ENCODE measurements at places on chromosomes 12 and 14.

- no peak for DNase-seq
These were observed 2.0 kb upstream of the ATN1 start for GRCh38 chr12:6925540-6926279.

DNA sequence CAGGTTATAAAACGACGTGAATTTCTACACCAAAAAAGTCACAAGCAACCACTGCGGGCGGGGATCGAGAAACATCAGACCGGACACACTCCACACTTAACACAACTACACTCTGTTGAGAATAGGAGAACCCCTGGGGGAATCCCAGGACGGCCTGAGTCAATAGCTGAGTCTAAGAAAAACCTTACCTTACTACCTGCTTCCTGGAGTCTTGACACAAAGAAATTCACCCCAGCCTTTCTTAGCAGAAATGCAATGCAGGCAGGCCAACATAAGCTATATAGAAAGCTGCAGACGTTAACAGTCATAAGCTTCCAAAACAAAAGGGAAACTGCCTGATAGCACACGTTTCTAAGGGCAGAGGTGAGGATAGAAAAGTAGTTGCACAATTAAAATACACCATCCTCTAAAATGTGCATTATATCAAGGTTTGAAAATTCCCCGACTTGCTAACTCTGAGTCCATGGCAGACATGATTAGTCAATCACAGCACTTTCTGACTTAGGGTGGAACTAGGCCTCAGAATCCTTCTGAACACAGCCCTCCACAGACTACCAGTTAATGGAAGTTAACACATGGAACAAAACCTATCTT, 68.0 kb downstream of the CCDC88C start:
- peak; percentile 59 for DNase-seq

DNA sequence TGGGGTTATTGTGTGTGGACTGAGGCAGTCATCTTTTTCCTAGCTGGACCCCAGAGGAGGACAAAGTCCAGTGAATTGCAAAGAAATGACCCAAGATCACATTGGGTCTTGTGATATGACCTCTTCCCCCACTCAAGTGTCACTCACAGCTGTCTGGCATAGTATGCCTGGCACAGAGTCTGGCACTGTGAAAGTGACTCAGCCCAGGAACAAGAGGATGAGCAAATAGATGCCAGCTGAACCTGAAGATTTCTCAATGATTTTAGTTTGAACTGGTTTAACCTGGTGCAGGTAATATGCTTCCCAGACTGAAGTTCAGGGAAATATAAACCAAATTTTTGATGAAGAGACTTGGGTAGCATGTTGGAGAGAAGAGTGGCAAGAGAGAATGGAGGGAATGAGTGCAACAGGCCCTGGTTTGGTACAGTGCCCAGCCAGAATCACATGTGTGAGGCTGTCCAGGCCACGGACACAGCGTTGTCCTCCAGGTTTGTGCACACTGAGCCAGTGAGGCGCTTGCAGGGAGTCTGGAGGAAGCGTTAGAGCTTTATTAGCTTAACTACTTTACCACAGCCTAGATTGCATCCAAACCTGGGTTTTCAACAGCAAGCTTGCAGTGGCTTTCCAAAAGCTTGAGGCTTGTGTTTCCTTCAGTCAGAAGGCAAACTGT, 332.9 kb downstream of the NUAK1 start:
- no peak for DNase-seq

DNA sequence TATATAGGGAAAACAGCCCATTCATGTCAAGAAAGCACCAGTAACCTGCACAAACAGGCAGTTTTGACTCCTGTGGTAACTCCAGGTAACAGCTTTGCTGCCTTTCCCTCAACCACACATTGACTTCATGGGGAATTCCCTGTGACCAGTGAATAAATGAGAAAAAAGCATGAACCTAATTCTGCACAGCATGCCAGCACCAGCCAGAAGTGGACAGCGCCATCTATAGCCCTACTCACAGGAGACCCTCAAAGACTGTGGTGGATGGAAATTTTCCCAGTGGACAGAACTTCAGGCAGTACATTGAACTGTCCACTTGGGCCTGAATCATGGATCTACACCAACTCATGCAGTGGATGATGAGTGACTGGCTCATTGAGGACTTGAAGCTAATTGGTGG, 152.1 kb downstream of the SLC8A3 start:
- DNase-seq, result no peak

GRCh38 chr14:102491786-102492530, 17.6 kb downstream of the ANKRD9 start:
- no peak for DNase-seq

DNA sequence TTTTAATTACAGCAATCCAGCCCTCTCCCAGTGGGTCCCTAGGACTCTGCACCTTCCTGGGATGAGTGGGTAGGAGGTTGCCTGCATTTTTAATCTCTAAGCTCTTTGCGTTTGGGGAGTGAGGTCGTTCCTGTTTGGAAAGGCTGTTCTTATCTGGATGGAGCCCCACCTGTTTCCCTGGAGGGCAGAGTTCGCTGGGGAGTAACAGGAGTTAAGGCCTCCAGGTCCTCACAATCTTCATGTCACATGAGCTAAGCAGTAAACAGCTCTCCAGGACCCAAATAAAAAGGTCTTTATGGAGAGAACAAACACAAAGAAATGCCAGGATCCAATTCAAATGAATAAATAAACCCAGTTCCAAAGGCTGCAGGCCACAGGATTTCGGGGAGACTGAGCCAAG, 56.0 kb upstream of the RFLNA start:
- DNase-seq, result no peak

DNA sequence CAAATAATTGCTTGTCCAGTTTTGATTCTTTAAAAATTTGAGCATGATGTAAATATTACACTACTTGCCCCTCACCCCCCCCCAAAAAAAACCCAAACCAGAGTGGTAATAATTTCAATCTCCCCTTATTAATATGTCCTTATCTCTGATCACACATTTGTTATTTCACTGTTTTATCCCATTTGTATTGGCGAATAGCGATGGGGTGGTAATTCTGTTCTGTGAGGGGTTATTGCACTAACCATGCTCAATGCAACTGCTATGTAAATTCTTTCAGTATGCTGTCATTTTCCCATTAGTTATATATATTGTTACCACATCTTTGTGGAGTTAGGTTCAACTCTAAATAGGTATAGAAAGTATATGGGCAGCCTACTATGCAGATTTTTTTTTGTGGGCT, 1.1 kb downstream of the RIMKLB start:
- no peak for DNase-seq

DNA sequence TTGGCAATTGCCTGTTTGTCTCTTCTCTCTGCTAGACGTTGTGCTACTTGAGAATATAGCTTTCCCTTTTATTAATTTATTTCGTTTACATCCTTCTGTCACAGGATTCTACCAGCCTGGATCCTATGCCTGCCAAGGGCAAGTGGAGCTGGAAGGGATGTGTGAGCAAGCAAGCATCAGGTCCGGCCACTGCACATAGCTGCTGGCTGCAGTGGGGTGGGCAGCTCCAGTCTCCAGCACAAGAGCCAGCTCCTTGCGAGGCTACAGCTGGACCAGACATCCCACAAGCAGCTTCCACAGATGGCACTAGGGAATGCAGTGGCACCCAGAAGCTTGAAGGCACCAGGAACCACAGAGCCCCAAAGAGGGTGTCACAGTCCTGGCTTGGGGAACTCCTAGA, 225.0 kb downstream of the KCNC2 start:
- DNase-seq, result no peak

DNA sequence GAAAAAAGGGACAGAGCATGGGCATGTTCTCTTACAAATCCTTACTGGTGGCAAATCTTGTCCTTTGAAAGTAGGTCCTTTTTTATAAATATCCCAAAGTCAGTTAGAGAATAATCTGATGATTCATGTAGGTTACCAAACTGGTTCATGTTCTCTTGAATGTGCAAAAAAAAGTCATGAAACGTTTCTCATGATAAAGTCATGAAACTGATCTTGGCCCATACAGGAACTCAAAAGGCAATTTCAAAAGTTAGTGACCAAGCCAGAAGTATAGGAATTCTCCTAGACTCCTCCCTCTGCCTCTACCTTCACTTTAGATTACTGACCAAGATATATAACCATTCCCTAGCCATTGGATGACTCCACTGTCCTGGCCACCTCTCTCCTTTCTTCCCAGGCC, 27.3 kb upstream of the SPTSSA start:
- DNase-seq, result no peak

- no peak for DNase-seq
These were observed 345.8 kb downstream of the RAD51B start for GRCh38 chr14:68165274-68165843.

DNA sequence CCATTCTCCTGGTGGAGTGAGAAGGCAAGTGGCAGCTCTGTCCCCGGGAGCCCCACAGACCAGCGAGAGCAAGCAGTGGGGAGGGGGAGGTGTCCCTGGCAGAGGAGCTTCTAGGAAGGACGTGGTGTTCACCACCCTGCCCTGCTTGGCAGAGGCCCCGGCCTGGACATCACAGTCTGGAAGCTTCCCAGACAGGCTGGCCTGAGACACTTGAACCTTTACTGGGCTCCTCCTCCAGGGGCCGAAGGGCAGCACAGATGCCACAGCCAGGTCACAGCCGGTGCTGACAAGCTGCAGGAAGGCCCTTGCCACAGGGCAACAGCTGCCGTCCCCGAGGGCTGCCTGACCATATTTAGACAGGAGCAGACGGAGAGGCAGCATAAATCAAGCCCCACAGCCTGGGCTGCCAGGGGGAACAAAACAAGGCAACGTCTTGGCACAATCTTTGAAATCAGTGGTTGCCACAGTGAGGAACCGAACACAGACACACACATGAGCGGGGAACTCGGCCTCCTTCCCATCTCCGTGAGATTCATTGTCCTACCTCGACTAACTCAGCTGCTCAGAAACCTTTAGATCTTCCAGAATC, 28.5 kb downstream of the PRIMA1 start:
- DNase-seq, result no peak

DNA sequence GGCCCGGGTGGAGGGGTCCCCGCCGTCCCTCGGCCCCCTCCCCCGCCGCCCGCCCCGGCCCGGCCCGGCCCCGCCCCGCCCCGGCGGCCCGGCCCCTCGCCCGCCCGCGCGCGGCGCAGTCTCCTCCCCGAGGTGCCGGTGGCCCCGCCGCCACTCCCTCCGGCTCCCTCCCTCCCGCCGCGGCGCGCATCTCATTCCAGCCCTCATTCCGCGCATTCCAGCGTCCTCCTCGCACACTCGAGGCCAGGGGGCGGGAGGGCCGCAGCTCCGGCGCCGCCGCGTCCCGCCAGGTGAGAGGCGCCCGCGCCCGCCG, at the start of gene TEAD4:
TSS of gene TEAD4 (plus strand) at position 206 of the 313 bp plus-strand sequence.
- DNase-seq, result no peak

GRCh38 chr14:98940693-98941437, 331.1 kb downstream of the BCL11B start:
- no peak for DNase-seq

GRCh38 chr14:67395876-67396189, 16.1 kb downstream of the PLEK2 start:
- no peak for DNase-seq

- DNase-seq, result no peak
These were observed 130.8 kb downstream of the CAPZA3 start for GRCh38 chr12:18868717-18869116.

GRCh38 chr12:98373025-98373554, 142.3 kb upstream of the TMPO start:
- DNase-seq, result no peak

DNA sequence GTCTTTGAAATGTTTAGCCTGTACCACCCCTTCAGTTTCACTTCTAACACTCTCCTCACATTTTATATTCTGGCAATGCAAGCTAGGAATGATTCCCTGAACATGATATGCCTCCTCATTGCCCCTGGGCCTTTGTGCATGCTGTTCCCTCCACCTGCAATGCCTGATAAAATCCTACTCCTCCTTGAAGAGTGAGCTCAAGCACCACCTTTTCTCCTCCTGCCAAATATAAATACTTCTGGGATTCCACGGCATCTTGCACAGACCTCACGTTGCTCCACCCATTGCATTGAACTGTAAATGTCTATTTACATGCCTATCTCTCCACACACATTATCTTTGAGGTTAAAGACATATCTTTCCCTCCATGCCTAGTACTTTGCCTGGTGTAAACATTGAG, 21.1 kb downstream of the NKX2-1 start:
- DNase-seq, result no peak

DNA sequence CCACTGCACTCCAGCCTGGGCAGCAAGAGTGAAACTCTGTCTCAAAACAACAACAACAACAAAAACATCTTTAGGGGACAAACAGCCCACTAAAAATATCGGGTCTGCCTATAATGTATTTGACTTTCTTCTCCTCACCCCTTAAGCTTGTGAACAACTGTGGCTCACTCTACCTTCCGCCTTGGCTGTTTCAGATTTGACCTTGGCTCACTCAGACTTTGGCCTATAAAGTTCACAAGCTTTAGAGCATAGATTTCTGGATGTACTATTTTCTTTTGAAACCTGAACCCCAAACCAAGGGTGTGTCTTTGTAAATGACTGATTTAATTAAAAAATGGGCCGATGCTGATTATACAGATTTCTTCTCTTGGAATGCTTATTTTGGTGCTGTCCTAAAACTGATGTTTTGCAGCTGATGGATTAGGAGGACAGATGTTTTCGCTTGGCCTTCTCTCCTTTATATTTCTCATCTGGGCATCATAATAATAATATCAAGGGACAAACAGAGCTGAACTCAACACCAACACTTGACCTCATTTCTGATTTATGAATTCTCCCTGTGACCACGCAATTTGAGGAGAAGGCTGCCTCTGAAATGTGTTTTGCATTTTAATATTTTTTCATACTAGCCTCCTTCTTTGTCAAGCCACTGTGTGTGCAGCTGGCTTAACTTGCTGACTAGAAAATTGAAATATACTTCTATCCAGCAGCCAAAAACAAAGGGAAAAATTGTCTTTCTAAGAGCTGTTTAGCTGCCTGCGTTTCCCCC, 40.2 kb upstream of the RASSF3 start:
- no peak for DNase-seq

- DNase-seq, result no peak
These were observed 235.2 kb upstream of the KRR1 start for GRCh38 chr12:75746621-75747020.

DNA sequence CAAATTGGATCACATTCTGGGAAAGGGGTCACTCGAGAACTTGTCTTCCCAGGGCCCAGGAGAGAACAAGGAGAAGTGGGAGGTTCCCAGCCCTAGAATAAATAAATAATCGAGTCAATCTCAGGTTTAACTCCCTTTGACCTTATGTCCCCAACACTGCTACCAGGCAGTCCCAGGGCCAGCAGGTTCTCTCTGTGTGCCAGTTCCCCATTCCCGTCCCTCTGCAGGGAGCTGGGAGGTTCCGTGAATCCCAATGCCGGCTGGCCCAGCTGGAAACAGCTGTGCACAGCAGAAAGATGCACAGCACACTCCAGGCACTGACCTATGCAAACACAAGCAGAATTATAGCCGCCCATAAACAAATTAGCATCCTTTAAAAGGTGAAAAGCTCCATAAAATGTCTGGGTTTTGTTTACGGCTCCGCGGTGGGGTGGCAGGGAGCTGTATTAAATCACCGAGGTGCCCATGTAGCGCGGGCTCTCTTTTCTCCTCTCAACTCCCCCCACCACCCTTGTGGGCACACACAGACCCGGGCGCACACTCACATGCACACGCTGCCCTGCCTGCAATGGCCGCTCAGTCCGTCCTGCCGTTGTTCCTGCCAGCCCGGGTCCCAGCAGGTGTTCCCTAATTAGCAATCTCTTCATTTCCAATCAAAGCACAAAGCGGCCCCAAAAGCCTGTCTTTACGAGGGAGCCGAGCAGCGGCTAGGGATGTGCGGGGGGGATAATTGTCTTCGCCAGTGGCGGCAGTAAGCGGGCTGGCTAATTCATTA, 46.6 kb upstream of the ESRRB start:
- DNase-seq, result no peak

Data from stimulated activated CD4-positive, alpha-beta T cell treated with anti-CD3 and anti-CD28 coated beads, Interleukin-12 subunit alpha, Interleukin-12 subunit beta, amount 100 ng/mL, for 24 hours (primary cell).